CD4-positive, alpha-beta T cell (primary cell): ENCODE measurements at places on chromosomes 11 and 22.

GRCh38 chr11:131867457-131868257 is 497.2 kb downstream of the NTM start:
- no peak for DNase-seq
- H3K27ac ChIP-seq, result no peak overlapping the region
- H3K36me3 ChIP-seq, result no peaks in the 10 kb centered on the region
- H3K4me1 ChIP-seq, result no peaks in the 10 kb centered on the region
- H3K4me3 ChIP-seq, result no peak overlapping the region

- DNase-seq, result no peak
- no peaks in the 10 kb centered on the region for H3K4me1 ChIP-seq
- no peaks in the 10 kb centered on the region for H3K27me3 ChIP-seq
- no peak overlapping the region for H3K4me3 ChIP-seq
- no peak overlapping the region for H3K27ac ChIP-seq
- no peaks in the 10 kb centered on the region for H3K36me3 ChIP-seq
These were observed 48.6 kb downstream of the MTNR1B start for GRCh38 chr11:93017821-93018690.

DNA sequence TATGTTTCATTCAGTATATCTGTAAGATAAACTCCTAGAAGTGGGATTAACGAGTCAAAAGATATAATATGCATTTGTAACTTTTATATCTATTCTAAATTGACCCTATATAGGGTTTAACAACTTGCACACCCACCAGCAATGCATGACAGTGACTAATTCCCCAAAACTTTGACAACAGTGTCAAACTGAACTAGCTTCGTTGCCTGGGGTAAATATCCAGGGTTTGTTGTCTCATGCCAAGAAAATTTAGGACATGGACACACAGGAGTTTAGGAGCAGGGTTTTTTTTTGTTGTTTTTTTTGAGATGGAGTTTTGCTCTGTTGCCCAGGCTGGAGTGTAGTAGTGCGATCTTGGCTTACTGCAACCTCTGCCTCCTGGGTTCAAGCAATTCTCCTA is 5.1 kb downstream of the SNU13 start:
- peaks cover 22% of the 10 kb centered on the region for H3K36me3 ChIP-seq
- peaks cover 50% of the 10 kb centered on the region for H3K4me1 ChIP-seq
- H3K4me3 ChIP-seq, result no peak overlapping the region
- no peaks in the 10 kb centered on the region for H3K27me3 ChIP-seq
- no peak for DNase-seq

GRCh38 chr11:80810695-80811094 is 1369.9 kb upstream of the TENM4 start:
- H3K27me3 ChIP-seq, result no peaks in the 10 kb centered on the region
- H3K4me1 ChIP-seq, result no peaks in the 10 kb centered on the region
- no peak for DNase-seq
- no peak overlapping the region for H3K4me3 ChIP-seq
- no peaks in the 10 kb centered on the region for H3K36me3 ChIP-seq

DNA sequence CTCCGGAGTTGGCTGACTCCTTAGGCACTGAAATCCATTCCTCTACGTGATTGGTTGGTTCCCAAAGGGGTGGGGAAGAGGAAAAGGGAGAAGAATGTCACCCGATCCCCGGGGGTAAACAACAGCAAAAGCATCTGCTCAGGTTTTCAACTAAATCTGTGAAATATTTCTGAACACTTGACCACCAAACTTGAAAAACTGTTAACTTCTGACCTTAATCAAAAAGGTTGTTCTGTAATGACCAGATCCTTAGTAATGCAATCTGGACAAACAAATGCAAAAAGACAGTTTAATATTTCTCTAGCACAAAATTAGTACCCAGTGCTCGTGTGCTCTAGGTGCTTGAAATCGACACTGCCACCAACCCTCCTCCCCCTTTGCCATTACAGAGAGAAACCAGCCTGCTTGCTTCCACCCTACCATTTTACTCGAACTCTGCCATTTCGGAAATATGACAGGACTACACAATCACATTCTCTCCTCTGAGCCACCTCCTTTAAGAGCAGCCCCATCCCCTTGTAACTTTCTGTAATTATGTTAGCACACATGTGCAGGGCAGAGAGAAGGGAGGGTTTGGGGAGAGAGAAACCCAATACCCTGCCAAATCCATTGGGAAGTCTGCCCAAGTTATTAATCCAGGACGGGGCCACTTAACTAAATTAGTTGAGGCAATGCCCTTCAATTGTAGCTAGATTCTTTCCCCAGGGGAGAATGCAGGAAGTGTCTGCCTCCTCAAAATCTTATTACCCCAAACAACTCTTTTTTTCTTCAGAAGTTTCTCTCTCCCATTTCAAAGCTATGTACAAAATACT is 113.8 kb downstream of the RBFOX2 start:
- no peak for DNase-seq
- H3K36me3 ChIP-seq, result no peaks in the 10 kb centered on the region
- H3K27ac ChIP-seq, result no peak overlapping the region
- no peak overlapping the region for H3K4me3 ChIP-seq
- no peaks in the 10 kb centered on the region for H3K27me3 ChIP-seq
